ENCODE measurements at places on chromosomes 12 and 14.

DNA sequence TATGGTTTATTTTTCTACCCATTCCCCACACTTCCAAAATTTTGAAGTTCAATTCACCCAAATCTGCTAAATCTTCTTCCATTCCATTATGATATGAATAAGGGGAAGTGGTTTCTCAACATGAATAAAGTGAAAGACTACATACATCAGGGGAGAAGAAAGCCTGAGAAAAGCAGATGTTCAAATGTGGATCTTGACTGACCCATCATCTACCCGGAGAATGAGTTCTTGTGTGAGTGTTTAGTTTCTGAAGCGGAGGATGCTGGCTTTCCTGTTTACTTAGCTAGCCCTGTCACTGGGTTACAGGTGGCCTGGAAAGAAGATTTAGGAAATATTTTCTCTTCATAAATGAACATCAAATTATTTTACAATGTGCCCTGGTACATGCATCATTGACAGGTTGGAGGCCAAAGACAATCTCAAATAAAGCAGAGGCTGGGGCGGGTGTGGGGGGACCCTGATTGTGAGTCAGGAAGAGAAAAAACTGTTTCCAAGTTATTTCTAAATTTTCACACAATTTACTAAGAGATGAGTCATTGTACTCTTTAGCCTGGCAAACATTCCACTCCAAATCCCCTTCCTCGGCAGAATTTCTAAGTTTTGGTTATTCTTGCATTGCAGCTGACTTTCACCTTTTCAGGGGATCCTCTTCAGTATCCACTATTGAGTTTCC lies 135.6 kb downstream of the SLC25A21 start:
- no peak for DNase-seq

- no peak for DNase-seq
Observed at GRCh38 chr12:77488041-77488620, 342.6 kb upstream of the NAV3 start.

DNA sequence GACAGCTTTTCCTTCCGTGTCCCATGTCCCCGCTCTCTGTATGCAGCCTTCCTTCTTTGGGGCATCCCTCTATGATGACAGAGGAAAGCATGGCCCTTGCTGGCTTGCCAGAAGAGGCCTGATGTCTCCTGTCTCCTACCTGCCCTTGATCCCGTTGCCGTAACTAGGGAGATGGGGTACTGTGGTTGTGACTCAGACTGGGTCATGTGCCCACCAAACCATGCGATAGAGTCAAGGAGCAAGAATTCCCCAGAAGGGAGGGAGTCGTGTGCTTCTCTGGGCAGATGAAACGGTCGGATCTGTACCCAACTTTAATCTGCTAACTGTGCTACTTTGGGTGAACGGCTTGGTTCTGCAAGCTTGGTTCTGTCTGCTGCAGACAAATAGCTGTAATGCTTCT lies 99.1 kb upstream of the DYNC1H1 start:
- DNase-seq, result no peak

- DNase-seq, result no peak
Observed at GRCh38 chr12:106058256-106059182, 80.2 kb downstream of the NUAK1 start.

DNA sequence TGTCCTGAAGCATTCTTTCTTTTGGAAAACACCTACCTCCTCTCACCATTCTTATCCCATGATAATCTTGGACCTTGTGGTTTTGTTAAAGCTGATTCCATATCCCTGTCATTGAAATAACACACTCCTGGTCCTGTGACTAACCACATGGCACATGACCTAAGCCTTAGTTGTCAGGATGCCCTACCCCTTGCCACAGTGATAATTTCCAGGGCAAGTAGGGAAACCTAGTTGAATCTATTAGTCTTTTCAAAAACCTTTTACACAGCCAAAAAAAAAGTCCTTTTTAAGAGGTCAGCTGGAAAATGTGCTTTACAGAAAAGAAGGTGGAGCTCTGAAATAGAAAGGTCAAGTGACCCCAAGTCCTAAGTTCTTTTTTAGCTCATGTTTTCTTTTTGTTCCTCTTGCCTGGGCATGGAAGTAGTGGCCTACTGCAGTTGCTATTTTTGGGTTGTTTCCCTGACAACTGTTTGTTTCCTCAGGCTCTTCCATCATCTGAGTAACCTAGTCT lies 608.4 kb downstream of the LRFN5 start:
- DNase-seq, result peak; percentile 20

DNA sequence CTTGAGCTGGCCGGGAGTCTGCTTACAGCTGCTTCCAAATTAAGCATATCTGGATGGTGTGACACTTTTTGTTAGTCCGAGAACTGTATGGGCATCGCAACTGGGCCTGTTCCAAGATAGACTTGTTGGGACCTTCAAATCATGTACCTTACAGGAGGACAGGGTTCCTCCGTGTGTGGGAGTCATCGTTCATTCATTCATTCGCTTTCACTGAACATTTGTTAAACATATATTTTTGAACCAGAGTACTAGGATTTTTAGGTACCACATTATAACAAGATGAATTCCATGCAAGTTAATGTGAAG lies 387 bp upstream of the IPO8 start:
- no peak for DNase-seq

DNA sequence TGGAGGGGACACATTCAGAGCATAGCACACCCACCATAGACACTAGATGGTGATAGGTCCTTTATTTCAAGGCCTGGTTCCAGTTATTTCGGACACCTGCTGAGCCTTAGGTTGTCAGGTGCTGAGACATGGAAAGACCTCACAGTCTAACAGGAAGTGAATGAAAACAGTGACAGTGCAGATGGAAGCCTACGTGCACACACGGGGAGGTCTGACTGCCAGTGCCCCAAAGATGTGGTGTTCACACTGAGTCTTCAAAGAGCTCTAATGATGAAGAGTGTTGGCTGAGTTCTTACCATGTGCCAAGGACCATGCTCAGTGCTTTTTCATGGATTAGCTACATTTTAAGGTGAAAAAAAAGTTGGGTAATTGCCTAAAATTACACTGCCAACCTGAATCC lies 46.6 kb downstream of the CKB start:
- DNase-seq, result no peak

GRCh38 chr14:103188810-103189480 lies 65.7 kb downstream of the TNFAIP2 start:
- no peak for DNase-seq

- DNase-seq, result peak; percentile 27
Observed at GRCh38 chr12:7369274-7369729, 65.4 kb downstream of the ACSM4 start.
